ENCODE measurements at places on chromosomes 13 and 19.

- no peak for DNase-seq
Measured at GRCh38 chr13:100333141-100333540, 244.2 kb downstream of the PCCA start.

- DNase-seq = no peak
Measured at GRCh38 chr13:101053301-101054093, 362.8 kb downstream of the NALCN start.

DNA sequence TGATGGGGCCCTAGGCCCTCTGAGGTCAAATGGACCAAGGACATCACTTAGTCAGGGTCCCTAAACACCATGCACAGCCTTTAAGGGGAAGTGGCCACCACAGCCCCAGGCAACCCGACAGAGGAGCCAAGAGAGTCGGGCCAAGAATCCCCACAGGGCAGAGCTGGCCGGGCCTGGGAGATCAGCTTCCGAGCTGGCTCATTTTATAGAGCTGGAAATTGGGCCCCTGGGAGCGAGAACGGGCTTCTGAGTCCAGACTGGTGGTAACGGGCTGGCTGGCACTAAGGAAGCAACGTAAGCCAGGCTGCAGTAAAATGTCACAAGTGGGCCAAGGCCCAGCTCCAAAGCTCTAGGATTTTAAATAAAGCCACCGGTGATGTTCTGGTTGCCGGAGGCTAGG lies 51.1 kb downstream of the HSPH1 start:
- DNase-seq = no peak

DNA sequence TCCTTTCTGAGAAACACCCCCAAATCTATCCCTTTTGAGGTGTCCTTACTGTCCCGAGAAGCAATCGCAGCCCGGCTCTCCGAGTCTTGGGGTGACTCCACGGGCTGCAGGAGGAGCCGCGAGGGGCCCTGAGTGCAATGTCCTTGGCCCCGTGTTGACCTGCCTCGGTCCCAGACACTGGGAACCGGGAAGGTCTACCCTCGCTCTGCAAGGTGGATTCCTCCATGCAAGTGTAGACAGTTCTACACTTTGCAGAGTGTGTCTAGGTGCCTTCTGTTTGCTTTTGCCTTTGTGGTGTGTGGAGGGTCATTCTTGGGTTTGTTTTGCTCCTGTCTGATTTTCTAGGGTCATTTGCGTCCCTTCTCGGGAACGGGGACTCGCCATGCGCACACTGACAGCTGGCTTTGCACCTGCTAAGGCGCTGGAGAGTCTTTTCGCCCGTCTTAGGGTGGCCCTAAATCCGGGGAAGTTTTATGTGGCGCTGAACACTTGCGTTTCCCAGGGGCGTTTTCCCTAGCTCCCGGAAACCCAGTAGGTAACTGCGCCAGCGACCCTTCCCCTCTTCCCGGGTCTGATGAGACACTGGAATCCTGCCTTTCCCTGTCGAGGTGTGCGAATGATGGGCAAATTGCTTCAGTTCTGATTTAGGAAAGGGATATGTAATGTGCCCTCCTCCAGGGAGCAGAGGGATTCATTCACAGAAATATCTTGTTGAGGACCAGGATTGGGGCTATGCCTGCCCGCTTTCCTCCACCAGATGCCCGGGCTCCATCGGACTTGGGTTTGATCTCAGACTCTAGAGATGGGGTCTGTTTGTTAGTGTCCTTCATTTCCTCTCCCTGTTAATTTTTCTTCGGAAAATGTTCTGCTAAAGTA lies 755 bp downstream of the SERTM1 start:
- no peak for DNase-seq

GRCh38 chr13:24747248-24748060 lies 16.5 kb upstream of the RNF17 start:
- peak; percentile 78 for DNase-seq

DNA sequence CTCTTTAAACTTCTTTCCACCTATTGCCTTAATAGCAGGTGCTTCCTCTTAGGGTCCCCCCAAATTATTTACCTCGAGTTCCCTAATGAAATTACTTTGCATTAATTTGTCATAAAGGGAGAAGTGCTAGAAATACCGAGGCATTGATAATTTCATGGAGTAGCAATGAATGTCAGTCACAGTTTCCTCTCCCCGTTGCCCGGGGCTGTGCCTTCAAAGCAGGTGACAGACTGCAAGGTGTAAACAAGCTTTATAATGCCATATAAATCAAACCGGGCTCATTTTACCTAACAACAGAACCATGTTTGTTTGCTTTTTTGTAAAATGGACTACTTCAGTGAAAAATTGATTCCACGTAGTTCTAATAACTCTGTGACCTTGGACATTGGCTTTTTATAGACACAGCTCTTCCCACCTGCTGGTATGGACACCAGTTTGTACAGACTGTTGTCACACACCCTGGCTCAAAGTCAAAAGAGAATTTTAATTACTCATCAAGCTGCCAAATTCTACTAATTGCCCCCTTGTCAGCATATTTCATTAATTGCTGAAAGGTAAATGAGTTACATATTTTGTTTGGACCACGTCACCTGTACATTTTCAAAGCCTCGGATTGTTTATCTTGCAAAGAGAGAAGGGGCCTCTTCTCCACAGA lies 171.1 kb downstream of the STK24 start:
- no peak for DNase-seq

DNA sequence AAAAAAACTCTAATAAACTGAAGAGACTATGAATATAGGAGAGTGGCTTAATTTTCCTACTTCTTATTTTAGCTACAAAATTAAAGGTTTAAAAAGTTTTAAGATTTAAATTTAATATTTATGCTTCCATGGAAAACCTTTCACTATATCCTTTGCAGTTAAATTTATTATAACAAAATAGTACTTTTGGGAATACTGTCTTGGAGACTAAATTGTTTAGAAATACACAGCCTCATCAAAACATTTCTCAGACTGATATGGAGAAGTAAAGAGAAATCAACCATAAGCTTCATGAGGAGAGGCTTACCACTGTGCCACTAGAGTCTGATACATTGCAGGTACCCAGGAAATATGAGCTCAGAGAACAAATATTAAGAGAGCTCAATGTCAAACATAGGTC lies 436.5 kb downstream of the KCTD12 start:
- no peak for DNase-seq

DNA sequence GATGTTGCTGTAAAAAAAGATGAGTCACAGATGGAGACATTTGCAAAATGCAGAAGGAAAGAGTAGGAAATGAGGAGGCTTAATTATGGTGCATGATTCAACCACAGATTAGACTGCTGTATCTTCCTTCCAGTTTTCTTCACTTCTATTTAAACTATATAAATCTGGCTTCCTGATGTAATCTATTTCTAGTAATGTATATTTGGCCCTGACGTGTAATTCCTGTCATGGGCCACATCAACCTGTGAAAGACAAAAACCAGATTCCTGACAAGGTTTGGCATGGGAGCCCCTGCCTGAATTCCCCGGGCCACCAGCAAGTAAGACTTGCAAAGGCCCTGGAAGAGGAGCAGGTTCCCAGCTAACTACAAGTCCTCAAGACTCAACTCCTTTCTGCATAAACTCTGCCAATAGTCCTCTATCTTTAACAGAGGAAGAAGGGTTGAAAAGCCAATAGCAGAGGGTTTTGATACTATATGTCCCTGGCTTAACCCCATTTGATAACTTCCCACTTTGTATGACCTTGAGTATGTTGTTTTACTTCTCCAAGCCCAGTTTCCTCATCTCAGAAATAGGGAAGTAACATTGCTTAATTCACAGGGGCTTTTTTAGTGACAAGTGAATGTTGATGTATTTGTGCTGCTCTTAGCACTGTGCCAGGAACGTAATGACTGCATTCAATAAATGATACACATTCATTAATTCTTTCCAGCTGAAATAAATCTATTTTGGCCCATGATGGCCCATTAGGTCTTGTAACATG lies 172.7 kb downstream of the SPRY2 start:
- no peak for DNase-seq

GRCh38 chr13:50370303-50370950 lies 355.2 kb downstream of the KCNRG start:
- DNase-seq = peak; percentile 65

DNA sequence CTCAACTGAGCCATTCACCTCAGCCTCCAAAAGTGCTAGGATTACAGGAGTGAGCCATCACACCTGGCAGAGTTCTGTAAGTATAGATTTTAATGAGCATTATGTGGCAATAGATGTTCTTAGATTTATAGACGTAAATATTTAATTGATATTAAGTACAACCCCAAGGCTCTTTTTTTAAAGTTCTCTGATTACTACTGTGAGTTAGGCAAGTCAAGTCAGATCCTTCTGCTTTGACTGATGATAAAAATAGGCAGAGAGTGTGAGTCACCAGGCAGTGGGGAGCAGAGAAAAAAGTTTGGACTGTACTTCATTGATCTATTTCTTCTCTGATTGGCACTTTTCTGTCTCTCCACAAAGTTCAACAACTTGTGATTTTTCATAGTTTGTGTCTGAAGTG lies 1379.9 kb downstream of the UQCRFS1 start:
- no peak for DNase-seq
